A172 (cell line): ENCODE measurements at places on chromosomes 5 and 9. TPM values are rescaled to one million over a fixed set of nuclear protein-coding genes. Genes with fewer than 3 reads are reported as not detected.

DNA sequence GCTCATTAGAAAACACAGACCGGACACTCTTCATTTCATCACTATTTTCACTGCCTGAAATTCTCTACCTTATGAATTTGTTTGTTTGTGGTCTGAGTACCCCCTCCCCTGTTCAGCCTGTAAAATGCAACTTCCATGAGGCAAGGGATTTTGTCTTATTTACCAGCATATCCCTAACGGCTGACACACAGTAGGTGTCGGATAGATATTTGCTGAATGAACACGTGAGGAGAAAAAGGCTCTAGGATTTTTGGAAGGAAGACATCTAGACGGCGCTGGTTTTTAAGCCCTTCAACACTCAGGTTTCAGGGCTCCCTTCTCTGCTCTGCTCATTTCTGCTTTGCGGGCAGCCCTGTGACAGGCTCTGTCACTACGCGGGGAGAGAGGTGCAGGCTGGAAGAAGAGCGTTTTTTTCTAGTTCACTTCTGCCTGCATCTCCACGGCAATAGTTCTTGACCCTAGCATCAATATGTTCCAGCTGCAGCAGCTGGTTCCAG is 41.0 kb downstream of the KCNMB1 start:
- no peak for DNase-seq

GRCh38 chr5:27594141-27594540 is 555.8 kb upstream of the CDH9 start:
- no peak for DNase-seq

DNA sequence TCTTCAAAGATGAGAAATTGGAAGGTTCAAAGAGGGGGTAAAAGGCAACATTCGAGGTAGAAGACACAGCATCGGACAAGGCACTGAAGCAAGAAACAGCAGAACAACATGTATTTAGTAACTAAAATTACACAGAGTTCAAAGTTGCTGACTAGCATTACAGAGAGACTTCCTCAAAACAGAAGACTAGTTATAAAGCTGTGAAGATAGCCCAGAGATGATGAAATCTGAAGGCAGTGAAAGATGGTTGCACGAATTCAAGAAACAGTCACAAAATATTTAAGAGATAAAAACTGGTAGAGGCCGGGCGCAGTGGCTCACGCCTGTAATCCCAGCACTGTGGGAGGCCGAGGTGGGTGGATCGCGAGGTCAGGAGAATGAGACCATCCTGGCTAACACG is 16.3 kb downstream of the MAPKAP1 start:
- DNase-seq, result no peak

The KCNT1 gene
- not detected in 2 replicates for total RNA-seq

The NR2F1-AS1 gene
- 9.8 and 24.4 TPM in 2 replicates for total RNA-seq

The GZMA gene
- not detected in 2 replicates for total RNA-seq

DNA sequence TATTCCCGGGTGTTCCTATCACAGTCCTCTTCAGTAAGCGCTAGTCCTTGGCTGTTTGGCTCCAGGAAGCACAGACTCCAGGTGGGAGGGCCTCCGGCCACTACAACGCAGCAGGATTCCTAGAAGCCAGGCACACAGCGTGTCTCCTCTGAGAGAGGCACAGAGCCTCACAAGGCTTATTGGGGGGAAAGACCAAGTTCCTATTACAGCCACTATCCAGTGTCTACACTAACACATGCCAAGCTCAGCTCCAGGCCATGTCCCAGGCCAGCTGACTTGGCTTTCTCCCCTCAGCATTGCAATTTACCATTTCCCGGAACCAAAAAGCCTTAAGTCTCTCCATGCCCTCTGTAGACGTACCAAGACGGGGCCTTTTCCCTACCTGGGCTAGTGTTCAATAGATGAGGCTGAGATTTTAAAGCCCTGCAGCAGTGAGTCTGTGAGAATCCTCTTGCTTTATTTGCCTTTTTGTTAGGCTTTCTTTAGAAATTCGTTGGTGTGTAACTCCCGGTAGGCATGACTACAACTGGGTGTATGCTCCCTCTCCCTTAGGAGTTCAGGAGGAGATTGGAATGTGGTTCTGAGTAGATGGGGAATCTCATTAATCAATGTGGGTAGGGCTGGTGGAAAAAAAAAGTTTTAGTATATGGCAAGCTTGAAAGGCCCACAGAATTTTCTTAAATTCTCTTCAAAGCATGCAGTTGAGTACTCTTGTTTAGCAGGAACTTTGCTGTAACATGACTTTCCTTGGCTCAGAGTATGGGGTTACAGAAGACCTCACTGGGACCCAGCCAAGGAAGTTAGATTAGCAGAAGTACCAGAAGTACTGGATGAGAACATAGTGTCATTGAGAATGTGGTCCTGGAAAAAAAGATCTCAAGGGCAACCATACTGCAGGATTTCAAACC is 84.3 kb upstream of the SLC1A3 start:
- DNase-seq, result no peak

GRCh38 chr5:112127861-112128260 is 291.2 kb downstream of the EPB41L4A start:
- DNase-seq, result no peak

GRCh38 chr5:122774519-122774860 is 390 bp upstream of the SNX2 start:
- DNase-seq, result no peak

The FAXDC2 gene
- 1.8 and 3.5 TPM in 2 replicates for total RNA-seq

- no peak for DNase-seq
Measured at GRCh38 chr9:5760338-5760737, 72.6 kb downstream of the ERMP1 start.

The GABRA6 gene
- not detected in 2 replicates for total RNA-seq

The ANKRD34B gene
- not detected in 2 replicates for total RNA-seq

GRCh38 chr9:116337015-116337414 is 183.4 kb downstream of the PAPPA start:
- no peak for DNase-seq

DNA sequence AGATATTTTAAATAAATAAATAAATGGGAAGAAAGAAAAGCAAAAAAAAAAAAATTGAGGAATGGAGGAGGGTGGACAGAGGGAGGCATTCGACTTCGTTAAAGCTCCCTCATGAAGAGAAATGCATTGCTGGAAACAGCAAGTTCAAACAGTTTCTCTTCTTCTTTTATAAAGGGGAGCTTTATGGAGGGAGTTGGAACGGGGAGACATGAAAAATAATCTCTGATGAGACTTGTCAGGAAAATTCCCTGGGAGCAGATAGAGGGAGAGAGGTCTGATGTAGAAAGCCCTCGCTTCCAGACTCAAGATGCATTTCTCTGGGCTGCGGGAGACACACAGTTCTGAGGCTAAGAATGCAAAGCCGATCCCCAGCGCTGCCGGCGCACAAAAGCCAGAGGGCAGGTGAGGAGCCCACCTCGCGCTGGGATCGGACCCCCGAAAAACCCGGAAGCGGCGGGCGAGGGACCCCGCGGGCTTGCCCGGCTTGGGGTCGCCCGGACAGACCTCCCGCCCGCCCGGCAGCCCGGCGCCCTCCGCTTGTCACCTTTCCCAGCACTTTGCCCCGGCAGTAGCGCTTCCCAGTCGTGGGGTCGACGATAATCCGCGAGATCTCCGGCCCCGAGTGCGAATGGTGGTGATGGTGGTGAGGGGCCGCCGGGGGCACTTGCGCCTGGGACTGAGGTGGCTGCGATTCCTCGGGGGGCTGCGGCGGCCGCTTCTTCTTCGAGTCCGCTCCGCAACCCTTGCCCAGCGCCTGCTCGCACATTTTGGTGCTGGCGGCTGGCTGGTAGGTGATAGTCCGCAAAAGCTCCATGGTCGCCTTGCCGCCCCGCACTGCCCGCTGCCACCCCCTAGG is 512 bp downstream of the PLK2 start:
- no peak for DNase-seq

GRCh38 chr9:114989600-114990410 is 59.4 kb upstream of the TNFSF8 start:
- DNase-seq, result no peak

- peak; percentile 60 for DNase-seq
Measured at GRCh38 chr5:10424124-10424731, 17.5 kb upstream of the ROPN1L start.

GRCh38 chr9:112050544-112051475 is 124.3 kb downstream of the SUSD1 start:
- DNase-seq, result peak; percentile 97

DNA sequence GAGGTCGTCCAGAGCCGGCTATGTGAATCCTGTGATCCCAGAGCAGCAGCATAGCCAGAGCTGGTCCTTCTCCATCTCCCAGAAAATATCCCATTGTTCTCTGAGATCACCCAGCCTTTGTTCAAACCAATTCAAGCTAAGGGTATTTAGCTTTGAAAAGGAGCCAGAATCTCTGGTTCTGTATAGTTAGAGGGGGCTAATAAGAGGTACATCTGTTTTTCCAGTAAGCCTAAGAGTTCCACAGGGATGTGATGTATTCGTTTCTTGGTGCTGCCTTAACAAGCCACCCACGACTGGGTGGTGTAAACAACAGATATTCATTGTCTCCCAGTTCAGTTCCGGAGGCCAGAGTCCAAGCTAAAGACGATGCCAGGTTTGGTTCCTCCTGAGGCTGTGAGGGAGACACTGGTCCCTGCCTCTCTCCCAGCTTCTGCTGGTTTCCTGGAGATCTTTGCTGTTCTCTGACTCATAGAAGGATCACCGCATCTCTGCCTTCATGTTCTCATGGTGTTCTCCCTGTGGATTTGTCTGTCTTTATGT is 344.8 kb downstream of the MTRR start:
- no peak for DNase-seq

The MARVELD2 gene
- total RNA-seq, result not detected in 2 replicates

GRCh38 chr9:95189251-95190098 is 128.0 kb downstream of the FANCC start:
- no peak for DNase-seq

DNA sequence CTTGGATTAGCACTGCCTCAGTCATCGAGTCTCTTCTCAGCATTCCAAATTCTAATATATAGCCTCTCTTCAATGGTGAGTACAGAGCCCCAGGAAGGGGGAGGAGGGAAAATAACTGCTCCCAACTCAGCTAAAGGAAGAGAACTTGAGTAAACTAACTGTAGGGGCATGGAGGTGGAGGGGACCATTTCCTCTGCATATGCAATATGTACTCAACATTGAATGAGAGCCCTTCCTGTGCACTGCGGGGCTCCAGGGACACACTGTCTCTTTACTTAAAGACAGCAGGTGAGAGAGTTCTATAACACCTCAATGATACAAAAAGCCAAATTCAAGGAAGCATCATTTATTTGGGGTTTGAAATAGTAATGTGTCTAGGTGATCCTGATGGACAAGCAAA is 75.1 kb downstream of the GNAQ start:
- DNase-seq, result no peak
